ENCODE measurements at places on chromosomes 16 and 17.

DNA sequence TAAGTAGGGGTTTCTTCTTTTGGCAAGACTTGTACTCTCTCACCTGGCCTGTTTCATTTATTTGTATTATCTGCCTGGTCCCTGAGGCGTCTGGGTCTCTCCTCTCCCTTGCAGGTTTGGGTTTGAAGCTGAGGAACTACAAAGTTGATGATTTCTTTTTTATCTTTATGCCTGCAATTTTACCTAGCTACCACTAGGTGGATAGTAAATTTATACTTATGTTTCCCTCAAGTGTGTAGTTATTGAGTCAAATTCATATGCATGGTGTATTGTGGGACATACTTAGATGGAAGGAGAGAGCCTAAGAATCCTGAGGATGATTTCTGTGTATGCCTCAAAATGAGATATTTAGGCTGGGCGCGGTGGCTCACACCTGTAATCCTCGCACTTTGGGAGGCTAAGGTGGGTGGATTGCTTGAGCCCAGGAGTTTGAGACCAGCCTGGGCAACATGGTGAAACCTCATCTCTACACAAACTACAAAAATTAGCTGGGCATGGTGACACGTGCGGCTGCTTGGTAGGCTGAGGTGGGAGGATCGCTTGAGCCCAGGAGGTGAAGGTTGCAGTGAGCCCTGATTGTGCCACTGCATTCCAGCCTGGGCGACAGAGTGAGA, 13.6 kb downstream of the TMEM98 start:
- no peak for DNase-seq

DNA sequence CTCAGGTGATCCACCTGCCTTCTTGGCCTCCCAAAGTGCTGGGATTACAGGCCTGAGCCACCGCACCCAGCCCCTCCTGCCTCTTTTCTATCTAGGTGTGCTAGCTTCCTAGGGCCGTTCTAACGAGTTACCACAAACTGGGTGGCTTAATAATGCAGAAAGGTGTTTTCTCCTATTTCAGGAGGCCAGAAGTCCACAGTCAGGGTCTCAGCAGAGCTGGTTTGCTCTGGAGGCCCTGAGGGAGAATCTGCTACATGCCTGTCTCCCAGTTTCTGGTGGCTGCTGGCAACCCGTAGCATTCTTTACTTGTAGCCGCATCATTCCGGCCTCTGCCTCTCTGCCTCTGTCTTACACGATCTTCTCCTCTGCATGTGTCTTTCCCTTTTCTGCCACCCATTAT, 89.2 kb downstream of the NTN1 start:
- DNase-seq: no peak

DNA sequence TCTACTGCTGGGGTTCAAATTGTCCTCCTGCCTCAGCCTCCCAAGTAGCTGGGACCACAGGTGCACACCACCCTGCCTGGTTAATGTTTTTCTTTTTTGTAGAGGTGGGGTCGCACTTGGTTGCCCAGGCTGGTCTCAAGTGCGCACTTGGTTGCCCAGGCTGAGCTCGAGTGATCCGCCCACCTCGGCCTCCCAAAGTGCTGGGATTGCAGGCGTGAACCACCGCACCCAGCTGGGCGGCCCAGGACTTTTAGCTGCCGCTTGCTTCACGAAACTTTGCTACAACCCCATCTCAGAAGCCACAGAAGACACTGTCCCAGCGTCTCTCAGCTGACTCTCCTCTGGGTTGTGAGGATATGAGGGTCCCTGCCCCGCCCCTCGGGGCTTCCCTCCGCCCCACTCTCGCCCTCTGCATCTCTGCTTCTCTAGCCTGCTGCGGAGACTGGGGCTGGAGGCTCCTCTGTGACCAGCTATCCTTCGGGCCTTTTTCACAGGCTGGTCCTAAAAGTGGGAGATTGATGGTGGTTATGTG, 48.8 kb upstream of the CBX4 start:
- DNase-seq: no peak

DNA sequence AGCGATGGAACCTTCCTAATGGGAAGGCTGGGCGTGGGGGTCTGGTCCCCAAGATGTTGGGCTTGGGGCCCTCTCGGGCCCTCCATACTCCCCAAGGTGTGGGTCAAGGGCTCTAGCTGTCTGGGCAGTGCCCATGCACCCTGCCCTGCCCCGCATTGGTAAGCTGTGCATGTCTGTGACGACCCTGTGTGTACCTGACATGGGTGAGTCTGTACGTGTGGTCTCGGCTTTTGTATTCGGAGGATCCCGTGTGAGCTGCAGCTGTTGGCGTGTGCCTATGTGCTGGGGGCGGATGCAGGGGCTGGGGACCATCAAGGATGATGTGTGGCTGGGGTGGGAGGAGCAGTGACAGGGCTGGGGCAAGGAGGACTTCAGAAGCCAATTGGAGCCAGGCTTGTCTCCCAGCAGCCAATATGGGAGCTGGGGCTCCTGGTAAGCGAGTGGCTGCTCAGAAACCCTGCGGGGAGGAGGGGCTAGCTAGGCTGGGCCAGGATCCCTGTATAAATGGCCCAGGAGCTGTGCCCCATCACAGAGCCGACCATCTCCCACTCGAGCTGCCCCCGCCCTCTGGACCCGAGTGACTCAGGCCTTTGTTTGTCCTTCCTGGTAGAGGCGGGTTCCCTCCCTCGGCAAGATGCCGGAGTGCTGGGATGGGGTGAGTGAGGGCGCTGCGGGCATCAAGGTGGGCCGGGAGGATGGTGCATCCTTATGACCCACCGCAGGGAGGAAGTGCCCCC, at the start of gene NDRG4:
Gene NDRG4 (plus strand): TSS at position 529 of the 737 bp plus-strand sequence. CDS start 106 bp downstream, at position 635.
- DNase-seq: peak; percentile 75

DNA sequence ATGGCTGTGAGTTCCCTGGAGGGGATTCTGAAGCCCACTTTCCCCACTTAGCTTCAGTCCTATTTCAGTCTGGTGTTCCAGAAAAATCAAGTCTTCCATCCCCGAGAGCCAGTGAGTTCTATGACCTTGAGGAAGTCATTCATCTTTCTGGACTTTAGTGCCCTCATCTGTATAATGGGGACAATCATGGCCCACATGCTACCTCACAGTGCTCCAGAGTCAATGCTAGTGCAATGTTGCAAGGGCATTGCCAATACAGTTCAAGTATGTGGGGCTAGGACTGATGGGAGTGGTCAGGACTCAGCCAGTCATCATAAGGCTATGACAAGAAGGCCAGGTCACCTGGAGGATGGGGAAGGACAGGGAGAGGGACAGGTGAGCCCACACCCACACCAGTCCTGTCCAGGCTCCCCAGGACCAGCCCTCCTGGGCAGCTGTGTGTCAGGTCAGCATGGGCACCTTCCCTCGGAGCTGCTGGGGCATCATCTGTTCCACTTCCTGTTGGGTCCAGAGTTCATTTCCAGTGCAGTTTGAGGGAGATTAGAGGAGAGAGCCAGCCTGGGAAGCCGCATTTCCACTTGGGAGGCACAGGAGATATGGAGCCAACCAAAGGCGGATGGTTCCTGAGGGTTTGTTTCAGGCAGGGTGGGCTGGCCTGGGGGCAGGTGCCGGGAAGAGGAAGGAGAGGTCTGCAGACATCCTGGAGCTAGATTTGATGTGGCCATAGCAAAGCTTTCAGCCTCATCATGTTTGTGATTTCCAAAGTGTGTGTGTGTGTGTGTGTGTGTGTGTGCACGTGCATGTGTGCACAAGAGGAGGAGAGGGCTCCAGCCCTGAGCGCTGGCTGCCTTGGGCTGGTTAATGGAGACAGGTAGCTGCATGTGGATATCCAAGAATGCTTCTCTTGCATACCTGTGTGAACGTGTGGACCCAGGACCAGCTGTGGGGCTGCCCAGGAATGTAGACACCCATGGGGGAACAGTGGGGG, 3.9 kb upstream of the WNT9B start:
- DNase-seq: no peak

GRCh38 chr17:40607641-40608040, 40.0 kb downstream of the SMARCE1 start:
- DNase-seq: no peak

- no peak for DNase-seq
Measured at GRCh38 chr17:12230481-12231354, 210.0 kb downstream of the MAP2K4 start.

DNA sequence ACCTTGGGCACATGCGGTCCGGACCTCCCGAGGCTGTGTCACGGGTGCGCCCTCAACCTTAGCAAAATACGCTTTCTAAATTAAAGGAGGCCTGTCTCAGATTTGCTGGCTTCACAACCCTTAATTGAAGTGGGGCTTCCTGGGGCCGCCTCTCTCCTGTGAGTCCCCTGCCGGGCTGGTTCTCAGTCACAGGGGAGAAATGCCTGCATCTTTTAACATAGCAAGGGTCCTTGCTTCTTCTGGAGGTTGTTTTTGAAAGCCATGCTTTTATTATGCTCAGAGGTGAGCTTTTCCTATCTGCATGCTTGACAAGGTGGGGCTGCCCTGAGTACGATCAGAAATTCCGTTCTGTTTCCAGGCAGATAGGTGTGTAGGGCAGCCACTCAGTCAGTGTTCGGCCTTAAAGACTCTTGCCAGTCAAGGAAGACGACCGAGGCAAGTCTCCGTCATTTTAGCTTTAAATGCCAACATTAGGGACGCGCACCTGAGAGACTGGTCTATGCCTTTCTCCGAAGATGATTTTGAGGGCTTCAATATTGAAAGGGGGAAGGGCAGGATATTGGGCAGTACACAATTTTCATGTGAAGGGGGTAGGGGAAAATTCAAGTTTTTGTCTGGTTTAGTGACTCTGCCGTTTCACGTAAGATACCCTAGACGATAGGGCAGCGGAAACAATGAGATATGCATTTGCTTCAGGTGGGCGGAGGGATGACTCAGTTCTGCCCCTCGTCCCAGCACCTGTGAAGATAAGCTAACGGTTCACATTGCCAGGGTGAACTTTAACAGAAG, 5.5 kb upstream of the SLC7A5 start:
- DNase-seq: no peak

DNA sequence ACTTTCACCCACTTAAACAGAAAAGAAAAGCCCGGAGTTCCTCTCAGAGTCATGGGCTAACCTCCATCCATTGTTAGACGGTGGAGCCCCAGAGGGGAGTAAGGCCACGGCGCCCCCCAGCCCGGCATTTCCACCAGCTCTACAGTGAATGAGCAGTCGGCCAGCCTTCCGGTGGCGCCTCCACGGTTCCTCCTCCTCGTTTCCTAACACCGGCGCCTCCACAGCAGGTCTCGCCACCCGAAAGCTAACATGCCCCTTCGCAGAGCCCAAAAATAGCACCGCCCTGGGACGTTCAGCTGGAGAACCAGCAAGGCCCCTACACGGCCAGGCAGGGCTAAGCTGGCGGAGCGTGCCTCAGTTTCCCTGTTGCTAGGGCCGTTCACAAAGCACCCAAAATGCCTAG, 858 bp downstream of the MMD start:
- peak; percentile 86 for DNase-seq

DNA sequence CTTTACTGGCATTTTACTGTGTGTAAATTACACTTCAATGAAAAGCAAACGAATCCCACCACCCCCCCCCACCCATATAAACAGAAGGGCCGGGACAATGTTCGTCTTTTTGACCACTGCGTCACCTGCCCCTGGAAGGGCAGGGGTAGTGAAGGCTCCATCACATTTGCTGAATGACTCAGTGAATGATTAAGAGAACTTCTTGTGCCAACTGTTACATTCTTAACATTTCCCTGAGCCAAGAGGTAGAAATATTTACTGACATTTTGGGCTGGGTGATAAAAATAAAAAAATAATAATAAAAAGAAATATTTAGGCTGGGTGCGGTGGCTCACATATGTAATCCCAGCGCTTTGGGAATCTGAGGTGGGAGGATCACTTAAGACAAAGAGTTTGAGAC, 24.1 kb downstream of the C16orf96 start:
- no peak for DNase-seq

- DNase-seq: no peak
Measured at GRCh38 chr17:1597861-1598342, 30.7 kb downstream of the SLC43A2 start.

GRCh38 chr17:74699236-74699635, 13.5 kb downstream of the CD300LF start:
- DNase-seq: no peak

- DNase-seq: no peak
Measured at GRCh38 chr17:32266389-32267301, 1.0 kb downstream of the RHBDL3 start.

GRCh38 chr16:4692460-4693295, 684 bp upstream of the NUDT16L1 start:
- DNase-seq: peak; percentile 61

DNA sequence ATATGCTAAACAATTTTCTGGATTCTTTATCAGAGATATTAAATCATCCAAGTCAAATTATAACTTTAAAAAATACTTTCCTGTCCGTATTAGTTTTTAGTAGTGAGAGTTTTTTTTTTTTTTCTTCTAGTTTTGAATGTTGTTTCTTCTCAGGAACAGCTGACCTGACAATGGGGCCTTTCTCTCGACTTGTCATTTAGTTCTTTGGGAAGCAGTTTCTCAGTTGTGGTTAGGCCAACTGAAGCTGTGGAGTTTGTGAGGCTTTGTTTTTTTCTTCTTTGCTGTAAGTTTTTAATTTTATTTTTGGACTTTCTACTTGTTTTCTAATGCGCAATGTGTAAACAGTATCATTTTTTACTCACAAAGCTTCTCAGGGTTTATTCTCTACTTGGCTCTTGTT, 140.8 kb downstream of the FTO start:
- no peak for DNase-seq

DNA sequence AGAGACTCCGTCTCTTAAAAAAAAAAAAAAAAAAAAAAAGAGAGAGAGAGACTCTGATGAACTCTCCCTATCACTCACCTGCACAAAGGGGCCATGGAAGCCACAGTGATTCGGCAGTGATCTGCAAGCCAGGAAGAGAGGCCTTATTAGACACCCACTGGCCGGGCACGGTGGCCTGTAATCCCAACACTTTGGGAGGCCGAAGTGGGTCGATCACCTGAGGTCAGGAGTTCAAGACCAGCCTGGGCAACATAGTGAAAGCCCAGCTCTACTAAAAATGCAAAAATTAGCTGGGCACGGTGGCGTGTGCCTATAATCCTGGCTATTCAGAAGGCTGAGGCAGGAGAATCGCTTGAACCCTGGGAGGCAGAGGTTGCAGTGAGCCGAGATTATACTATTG, 198.5 kb upstream of the WSCD1 start:
- DNase-seq: no peak

DNA sequence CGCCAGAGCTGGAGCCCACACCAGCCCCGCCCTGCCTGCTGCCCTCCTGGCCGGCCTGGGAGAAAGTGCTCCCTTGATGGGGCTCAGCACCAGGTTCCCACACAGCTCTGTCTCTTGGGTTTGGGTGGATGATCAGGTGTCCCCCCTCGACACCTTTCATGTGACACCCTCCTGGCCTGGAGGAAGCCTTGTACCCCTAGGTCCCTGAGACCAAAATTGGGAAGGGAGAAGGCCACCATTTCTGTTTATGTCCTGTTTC, 19.4 kb upstream of the PLLP start:
- no peak for DNase-seq

- no peak for DNase-seq
Measured at GRCh38 chr16:66580605-66581209, 1.4 kb downstream of the CMTM2 start.

- DNase-seq: peak; percentile 59
Measured at GRCh38 chr16:31352376-31353115, 2.4 kb upstream of the ITGAX start.

GRCh38 chr17:31488264-31488981, 96.9 kb downstream of the RAB11FIP4 start:
- no peak for DNase-seq

- DNase-seq: no peak
Measured at GRCh38 chr17:427327-427726, 74.7 kb upstream of the RPH3AL start.

- no peak for DNase-seq
Measured at GRCh38 chr17:19574956-19575355, 41.3 kb downstream of the SLC47A1 start.

GRCh38 chr17:31499771-31500554, 108.5 kb downstream of the RAB11FIP4 start:
- no peak for DNase-seq
